ENCODE measurements at places on chromosomes 5 and 9. TPM values are rescaled to one million over a fixed set of nuclear protein-coding genes. Genes with fewer than 3 reads are reported as not detected.

The MELK gene
- total RNA-seq: 7.6 TPM

The SPINK6 gene
- total RNA-seq: not detected

The DMRTA1 gene
- total RNA-seq: 0.49 TPM

The SV2C gene
- total RNA-seq: not detected

The NFIB gene
- 13.7 TPM for total RNA-seq

The GIN1 gene
- total RNA-seq: 5.2 TPM

The SEMA5A gene
- 59.4 TPM for total RNA-seq

The GABRA1 gene
- not detected for total RNA-seq

The RGS3 gene
- 252 TPM for total RNA-seq

The TSSK1B gene
- total RNA-seq: 0.49 TPM

The HSPA5 gene
- total RNA-seq: 145 TPM

The OCLN gene
- total RNA-seq: 0.81 TPM

The GPX8 gene
- 131 TPM for total RNA-seq

The ROPN1L gene
- total RNA-seq: 0.32 TPM

The ZER1 gene
- 29.8 TPM for total RNA-seq

The LHX6 gene
- not detected for total RNA-seq

The PPP1R2B gene
- total RNA-seq: under 0.01 TPM

Measured in hair follicle dermal papilla cell (primary cell).